ENCODE measurements at places on chromosomes 12 and 14. TPM values are rescaled to one million over a fixed set of nuclear protein-coding genes. Genes with fewer than 3 reads are reported as not detected.

The CCND2 gene
- 2.5 TPM for total RNA-seq

The SLC7A8 gene
- total RNA-seq = 4.3 TPM

The LRTM2 gene
- total RNA-seq = not detected

The CLEC9A gene
- total RNA-seq = not detected

The SELPLG gene
- 1.1 TPM for total RNA-seq

The C12orf42 gene
- total RNA-seq = not detected

The LALBA gene
- not detected for total RNA-seq

The RTL1 gene
- not detected for total RNA-seq

The KRT85 gene
- not detected for total RNA-seq

The PCED1B gene
- total RNA-seq = 0.29 TPM

The OTUB2 gene
- 1.4 TPM for total RNA-seq

The ADAMTS20 gene
- not detected for total RNA-seq

The LRRK2 gene
- total RNA-seq = 5.1 TPM

The DUSP6 gene
- 28.6 TPM for total RNA-seq

The RD3L gene
- total RNA-seq = not detected

The AMIGO2 gene
- total RNA-seq = 8.0 TPM

The RNU6-7 gene
- total RNA-seq = not detected

The KLRK1 gene
- total RNA-seq = not detected

The DEPDC4 gene
- total RNA-seq = 0.36 TPM

The CLEC4A gene
- 0.29 TPM for total RNA-seq

The STAC3 gene
- total RNA-seq = 0.36 TPM

The HOXC12 gene
- under 0.01 TPM for total RNA-seq

The AJUBA gene
- total RNA-seq = 74.9 TPM

The MMP19 gene
- total RNA-seq = 14.7 TPM

The DHRS2 gene
- total RNA-seq = 0.29 TPM

The KRT2 gene
- not detected for total RNA-seq

The CD27 gene
- not detected for total RNA-seq

The GLI1 gene
- total RNA-seq = 0.29 TPM

The MON2 gene
- 69.8 TPM for total RNA-seq

The SYCP3 gene
- 0.88 TPM for total RNA-seq

The SLC4A8 gene
- 2.9 TPM for total RNA-seq
